Airway epithelial cell (primary cell): ENCODE measurements at places on chromosomes 3 and 15. TPM values are rescaled to one million over a fixed set of nuclear protein-coding genes. Genes with fewer than 3 reads are reported as not detected.

Gene CAMK2N2
- total RNA-seq = 0.07 TPM in 1 of 2 replicates, not detected in the other

Gene TGM5
- 0.92 and 2.1 TPM in 2 replicates for total RNA-seq

Gene MINAR1
- 0.14 and 0.28 TPM in 2 replicates for total RNA-seq

Gene GABRR3
- total RNA-seq = not detected in 2 replicates

Gene ZNF80
- total RNA-seq = not detected in 2 replicates

Gene SMAD3
- total RNA-seq = 51.4 and 63.5 TPM in 2 replicates

Gene NEK10
- total RNA-seq = 0.71 TPM in 1 of 2 replicates, not detected in the other

Gene PROS1
- 3.5 and 4.3 TPM in 2 replicates for total RNA-seq

Gene GRM7
- not detected in 2 replicates for total RNA-seq

Gene RTP4
- 0.07 TPM in 1 of 2 replicates, not detected in the other for total RNA-seq

Gene ADAMTS17
- 1.1 and 2.0 TPM in 2 replicates for total RNA-seq

Gene STAC
- total RNA-seq = 0.85 and 2.9 TPM in 2 replicates

Gene CD200R1
- total RNA-seq = not detected in 2 replicates
